ENCODE measurements at places on chromosomes 3 and 15. TPM values are rescaled to one million over a fixed set of nuclear protein-coding genes. Genes with fewer than 3 reads are reported as not detected.

The AMOTL2 gene
- not detected for total RNA-seq

DNA sequence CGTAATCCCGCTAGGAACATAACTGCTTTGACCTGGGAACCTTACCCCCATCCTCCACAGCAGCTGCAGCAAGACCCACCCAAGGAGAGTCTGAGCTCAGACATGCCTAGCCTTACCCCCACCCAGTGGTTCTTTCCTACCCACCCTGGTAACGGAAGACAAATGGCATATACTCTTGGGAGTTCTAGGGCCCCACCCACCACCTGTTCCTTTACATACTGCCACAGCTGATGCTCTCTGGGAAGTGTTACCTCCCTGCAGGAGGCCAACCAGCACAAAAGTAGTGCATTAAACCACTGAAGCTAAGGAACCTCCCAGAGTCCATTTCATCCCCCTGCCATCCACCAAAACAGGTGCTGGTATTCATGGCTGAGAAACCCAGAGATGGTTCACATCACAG, 50.6 kb upstream of the AZI2 start:
- no peak for DNase-seq

DNA sequence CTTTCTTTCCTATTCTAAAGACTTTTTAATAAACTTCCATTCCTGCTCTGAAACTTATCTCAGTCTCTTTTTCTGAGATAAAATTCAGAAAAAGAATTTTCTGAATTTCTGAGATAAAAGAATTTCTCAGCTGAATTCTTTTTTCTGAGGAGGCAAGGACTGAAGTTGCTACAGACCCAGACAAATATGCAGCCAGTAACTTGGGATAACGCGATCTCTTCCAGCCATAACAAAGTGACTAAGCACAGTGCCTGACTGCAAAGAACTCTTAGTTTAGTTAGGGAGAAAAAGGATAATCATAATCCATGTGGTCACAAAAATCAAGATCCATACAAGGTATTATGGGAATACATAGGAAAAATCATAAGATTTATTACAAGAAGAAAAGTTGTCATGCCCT, 222.0 kb upstream of the GAP43 start:
- no peak for DNase-seq

- DNase-seq, result no peak
Observed at GRCh38 chr15:89822951-89823711, 8.5 kb upstream of the ANPEP start.

The ABCC5 gene
- 18.1 TPM for total RNA-seq

- no peak for DNase-seq
Observed at GRCh38 chr3:111928613-111929012, 50.2 kb upstream of the ABHD10 start.

The THPO gene
- not detected for total RNA-seq

DNA sequence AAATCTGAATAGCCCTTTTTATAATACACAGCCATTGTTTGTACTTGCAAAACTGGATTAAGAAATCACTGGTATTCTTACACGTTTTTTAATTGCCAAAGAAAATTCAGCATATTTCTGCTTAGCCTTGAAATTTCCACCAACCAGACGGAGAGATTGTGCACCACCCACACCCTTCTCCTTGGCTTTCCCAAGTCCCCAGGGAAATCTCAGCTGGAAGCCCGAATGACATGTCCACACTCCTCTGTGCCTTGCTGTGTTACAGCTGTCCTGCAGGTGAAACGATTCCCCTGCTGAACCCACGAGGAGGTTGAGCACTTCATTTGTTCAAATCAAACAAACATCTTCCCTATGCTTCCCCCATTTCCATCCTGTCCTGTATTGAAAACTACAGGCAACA, 49.6 kb upstream of the PPARG start:
- no peak for DNase-seq

DNA sequence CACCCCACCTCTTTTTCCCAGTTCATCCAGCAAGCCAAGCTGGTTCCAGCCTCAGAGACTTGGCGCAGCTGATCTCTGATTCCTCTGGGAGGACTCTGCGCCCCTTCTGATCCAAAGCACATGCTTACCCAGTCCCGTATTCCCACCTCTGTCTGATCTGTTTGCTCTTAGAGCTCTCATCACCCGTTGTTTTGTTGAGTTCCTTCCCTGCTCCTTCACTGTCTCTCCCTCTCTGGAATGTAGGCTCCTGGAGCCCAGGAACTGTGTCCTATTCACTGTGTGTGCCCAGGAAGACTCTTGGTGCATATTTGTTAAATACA, 1.3 kb upstream of the ZXDC start:
- no peak for DNase-seq

The TRIM42 gene
- not detected for total RNA-seq

The ZNF80 gene
- total RNA-seq, result 2.3 TPM

The GHRL gene
- total RNA-seq, result not detected

DNA sequence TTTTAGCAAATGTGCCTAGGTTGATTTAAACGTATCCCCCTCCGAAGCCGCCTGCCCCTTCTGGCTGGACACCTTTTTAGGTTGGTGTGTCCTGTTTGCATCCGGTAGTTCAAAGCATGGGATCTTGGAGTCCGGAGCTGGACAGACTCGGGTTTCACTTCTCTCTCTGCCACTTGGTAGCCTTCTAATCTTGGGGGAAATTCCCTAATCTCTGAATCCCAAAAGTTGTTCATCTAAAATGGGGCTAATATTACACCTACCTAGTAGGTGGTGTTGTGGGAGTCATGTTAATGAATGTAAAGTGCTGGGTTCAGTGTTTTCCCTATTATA, 760 bp downstream of the FANCI start:
- DNase-seq, result no peak

The UNC45A gene
- 78.2 TPM for total RNA-seq

The TMEM42 gene
- total RNA-seq, result 8.2 TPM

The CD200R1 gene
- 3.5 TPM for total RNA-seq

The GABRB3 gene
- total RNA-seq, result not detected

DNA sequence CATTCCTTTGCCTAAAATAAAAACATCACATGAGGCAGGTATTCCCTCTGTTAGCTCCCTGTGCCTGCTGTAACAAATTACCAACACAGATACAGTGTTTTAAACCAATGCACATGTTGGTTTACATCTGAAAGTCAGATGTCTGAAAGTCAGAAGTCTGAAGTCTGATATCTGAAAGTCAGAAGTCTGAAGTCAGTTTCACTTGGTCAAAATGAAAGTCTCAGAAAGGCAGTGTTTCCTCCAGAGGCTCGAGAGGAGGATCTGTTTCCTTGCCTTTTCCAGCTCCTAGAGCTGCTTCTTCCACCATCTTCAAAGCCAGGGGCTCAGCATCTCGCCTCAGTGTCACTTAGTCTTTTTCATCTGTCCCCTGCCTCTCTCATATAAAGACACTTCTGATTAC, 22.0 kb downstream of the SST start:
- no peak for DNase-seq

DNA sequence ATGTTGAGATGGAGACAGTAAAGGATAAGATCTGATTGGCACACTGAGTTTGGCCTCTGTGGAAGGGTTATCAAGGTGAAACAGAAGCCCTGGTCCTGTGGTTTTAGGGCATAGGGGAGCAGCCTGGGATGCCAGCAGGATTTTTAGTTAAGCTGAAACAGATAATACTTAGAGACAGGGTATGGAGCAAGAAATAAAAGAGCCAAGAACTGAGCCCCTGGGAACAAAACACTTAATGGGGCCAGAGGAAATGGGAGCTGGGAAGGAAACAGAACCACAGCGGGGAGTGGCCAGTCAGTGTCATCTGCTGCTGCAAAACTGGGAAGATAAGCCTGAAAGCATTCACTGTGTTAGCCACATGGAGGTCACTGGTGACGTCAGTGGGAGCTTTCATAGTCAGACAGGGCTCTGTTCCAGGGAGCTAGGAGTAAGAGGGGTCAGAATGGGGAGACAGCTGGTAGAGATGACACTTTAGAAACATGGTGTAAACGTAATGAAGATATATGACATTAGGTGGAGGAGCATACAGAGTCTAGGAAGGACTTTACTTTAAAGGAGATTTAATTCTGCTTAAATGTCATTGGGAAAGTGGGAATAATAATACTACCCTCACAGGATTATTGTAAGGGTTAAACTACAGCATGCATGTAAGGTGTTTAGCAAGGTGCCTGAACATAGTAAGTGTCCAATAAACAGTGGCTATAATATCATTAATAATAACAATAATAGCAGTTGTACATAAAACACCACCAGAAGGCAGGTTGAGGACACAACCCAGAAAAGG, 172.7 kb upstream of the CTNNB1 start:
- DNase-seq, result no peak

GRCh38 chr15:25572191-25572590, 133.4 kb upstream of the UBE3A start:
- DNase-seq, result no peak

GRCh38 chr3:194508491-194509453, 22.0 kb upstream of the ATP13A3 start:
- DNase-seq, result no peak

GRCh38 chr3:82940124-82940523, 1178.7 kb upstream of the GBE1 start:
- no peak for DNase-seq

The GOLGA8M gene
- 0.53 TPM for total RNA-seq

DNA sequence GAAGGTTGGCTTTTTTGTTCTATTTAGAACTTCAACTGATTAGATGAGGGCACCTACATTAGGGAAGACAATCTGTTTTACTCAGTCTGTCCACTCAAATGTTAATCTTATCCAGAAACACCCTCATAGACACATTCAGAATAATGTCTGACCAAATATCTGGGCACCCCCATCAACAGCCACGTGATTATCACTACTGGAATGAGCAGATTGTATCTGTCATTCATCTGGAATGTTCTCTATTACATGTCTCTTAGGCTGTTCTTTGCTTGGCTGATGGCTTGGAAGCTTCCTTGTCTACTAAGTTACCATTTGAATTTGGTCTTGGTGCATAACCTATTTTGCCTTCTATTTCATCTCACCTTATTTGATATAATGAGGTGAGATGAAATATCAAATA, 15.7 kb upstream of the LRRC58 start:
- DNase-seq, result no peak
